Epithelial cell of umbilical artery (primary cell): ENCODE measurements at places on chromosomes 5 and 9. TPM values are rescaled to one million over a fixed set of nuclear protein-coding genes. Genes with fewer than 3 reads are reported as not detected.

Gene SPTLC1
- total RNA-seq = 98.1 and 107 TPM in 2 replicates

Gene PCDHGC3
- 6.5 and 7.8 TPM in 2 replicates for total RNA-seq

Gene NEURL1B
- total RNA-seq = 0.15 and 0.32 TPM in 2 replicates

Gene SCGB3A2
- not detected in 2 replicates for total RNA-seq

Gene GNA14
- total RNA-seq = 0.97 and 8.4 TPM in 2 replicates

Gene CDH6
- total RNA-seq = 0.32 and 1.1 TPM in 2 replicates

Gene CDKN2A
- total RNA-seq = 2.1 and 4.9 TPM in 2 replicates

Gene LMX1B
- total RNA-seq = not detected in 2 replicates

Gene STING1
- 51.1 and 52.0 TPM in 2 replicates for total RNA-seq

Gene RASGEF1C
- total RNA-seq = not detected in 2 replicates

Gene ELP1
- total RNA-seq = 32.5 and 38.8 TPM in 2 replicates

Gene EDIL3
- 47.0 and 47.4 TPM in 2 replicates for total RNA-seq

Gene CEMIP2
- total RNA-seq = 62.0 and 97.4 TPM in 2 replicates

Gene IFNB1
- total RNA-seq = 0.46 TPM in 1 of 2 replicates, not detected in the other

Gene TEX48
- not detected in 2 replicates for total RNA-seq

Gene HAND1
- not detected in 2 replicates for total RNA-seq

Gene MZB1
- total RNA-seq = 0.32 and 0.46 TPM in 2 replicates

Gene SLC23A1
- not detected in 2 replicates for total RNA-seq

Gene TXNDC8
- total RNA-seq = not detected in 2 replicates

Gene TAF11L10
- not detected in 2 replicates for total RNA-seq

Gene TMEM215
- total RNA-seq = not detected in 2 replicates

Gene CDKN2B-AS1
- total RNA-seq = 1.1 and 2.3 TPM in 2 replicates

Gene DMRTA1
- total RNA-seq = 0.30 and 0.32 TPM in 2 replicates

Gene CAMK2A
- under 0.01 TPM in 1 of 2 replicates, not detected in the other for total RNA-seq

Gene PDCD1LG2
- 12.0 and 20.8 TPM in 2 replicates for total RNA-seq

Gene DIPK1B
- total RNA-seq = 171 and 201 TPM in 2 replicates

Gene CER1
- total RNA-seq = not detected in 2 replicates

Gene RASGRF2
- 15.3 and 15.9 TPM in 2 replicates for total RNA-seq

Gene NPDC1
- 28.3 and 29.2 TPM in 2 replicates for total RNA-seq

Gene SIGMAR1
- total RNA-seq = 65.9 and 75.7 TPM in 2 replicates

Gene EPB41L4B
- 0.30 and 1.3 TPM in 2 replicates for total RNA-seq

Gene TMEM232
- 1.3 and 1.5 TPM in 2 replicates for total RNA-seq

Gene STK32A
- not detected in 2 replicates for total RNA-seq

Gene PCDHB12
- total RNA-seq = under 0.01 TPM in 1 of 2 replicates, not detected in the other

Gene SLC6A7
- not detected in 2 replicates for total RNA-seq

Gene CDC14B
- 1.6 and 2.4 TPM in 2 replicates for total RNA-seq

Gene ITK
- total RNA-seq = not detected in 2 replicates

Gene SNCB
- not detected in 2 replicates for total RNA-seq

Gene MTREX
- 162 and 164 TPM in 2 replicates for total RNA-seq

Gene UNC5A
- total RNA-seq = under 0.01 and 0.30 TPM in 2 replicates

Gene GRXCR2
- total RNA-seq = not detected in 2 replicates

Gene PCDHGA11
- total RNA-seq = 5.3 and 5.8 TPM in 2 replicates

Gene MAP1B
- 50.8 and 226 TPM in 2 replicates for total RNA-seq

Gene SHC3
- 1.4 and 1.9 TPM in 2 replicates for total RNA-seq
